ENCODE measurements at places on chromosomes 2 and 18.

DNA sequence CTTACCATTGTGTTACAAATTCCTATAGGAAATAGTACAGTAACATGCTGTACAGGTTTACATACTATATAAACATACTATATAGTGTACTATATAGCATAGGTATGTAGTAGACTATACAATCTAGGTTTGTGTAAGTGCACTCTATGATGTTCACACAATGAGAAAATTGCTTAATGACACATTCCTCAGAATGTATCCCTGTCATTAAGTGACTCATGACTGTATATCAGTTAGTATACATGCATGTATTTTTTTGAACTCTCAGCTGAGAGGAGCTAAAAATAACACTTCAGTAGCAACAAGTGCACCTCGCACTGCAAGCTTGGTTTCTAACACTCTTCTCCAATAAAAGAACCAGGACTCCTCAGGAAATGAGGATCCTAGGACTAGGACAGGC lies 19.5 kb upstream of the ASXL3 start:
- H3K27me3 ChIP-seq: no peaks in the 10 kb centered on the region
- no peaks in the 10 kb centered on the region for H3K4me1 ChIP-seq
- no peak overlapping the region for H3K4me3 ChIP-seq
- no peak for DNase-seq
- H3K36me3 ChIP-seq: no peaks in the 10 kb centered on the region

- no peak for DNase-seq
- no peak overlapping the region for H3K27ac ChIP-seq
- H3K36me3 ChIP-seq: no peaks in the 10 kb centered on the region
- no peak overlapping the region for H3K4me3 ChIP-seq
Observed at GRCh38 chr2:44110444-44110843, 58.2 kb upstream of the PPM1B start.

GRCh38 chr2:144706647-144707046 lies 186.7 kb upstream of the ZEB2 start:
- no peak overlapping the region for H3K4me3 ChIP-seq
- no peaks in the 10 kb centered on the region for H3K4me1 ChIP-seq
- no peaks in the 10 kb centered on the region for H3K36me3 ChIP-seq

DNA sequence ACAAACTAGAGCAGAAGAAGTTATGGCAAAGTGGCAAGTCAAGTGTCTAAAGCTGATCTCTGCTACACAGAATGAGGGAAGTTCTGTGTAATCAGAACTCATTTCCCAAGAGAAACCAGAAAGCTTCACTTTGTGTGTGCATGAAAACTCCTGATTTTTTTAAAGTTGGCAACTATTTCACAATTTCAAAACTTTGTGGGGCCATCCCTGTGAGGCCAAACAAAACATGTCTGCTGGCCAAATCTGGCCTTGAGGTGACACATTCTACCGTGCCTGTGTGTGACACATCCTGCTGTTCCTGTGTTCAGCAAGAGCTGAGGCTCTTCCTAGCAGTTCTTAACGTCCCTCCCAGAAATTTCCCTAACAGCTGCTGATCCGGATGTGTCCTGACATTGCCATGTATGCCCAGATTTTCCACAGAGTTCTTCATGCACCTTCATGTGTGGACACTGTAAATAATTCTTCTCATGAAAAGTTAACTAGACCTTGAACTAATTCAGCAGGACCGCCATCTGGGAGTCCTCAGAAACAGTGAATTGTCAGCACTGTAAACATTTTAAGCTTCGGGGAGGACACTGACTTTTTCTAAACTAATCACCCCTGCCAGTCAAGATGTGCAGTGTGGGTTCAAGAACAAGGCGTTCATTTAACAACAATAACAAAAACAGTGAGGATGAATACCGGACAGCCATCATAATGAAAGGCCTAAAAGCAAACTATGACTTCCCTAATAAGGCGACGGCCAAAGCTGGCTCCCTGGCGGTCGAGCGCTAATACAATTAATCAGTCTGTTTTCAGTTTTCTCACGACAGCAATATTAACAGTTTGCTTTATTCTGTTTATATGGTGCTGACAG lies 99.0 kb downstream of the PLEKHM3 start:
- no peak overlapping the region for H3K27ac ChIP-seq
- no peak for DNase-seq
- no peak overlapping the region for H3K4me3 ChIP-seq
- no peaks in the 10 kb centered on the region for H3K27me3 ChIP-seq
- H3K4me1 ChIP-seq: no peaks in the 10 kb centered on the region

GRCh38 chr2:235002198-235003095 lies 50.6 kb downstream of the SH3BP4 start:
- no peak overlapping the region for H3K27ac ChIP-seq
- no peaks in the 10 kb centered on the region for H3K27me3 ChIP-seq
- H3K4me3 ChIP-seq: no peak overlapping the region
- no peaks in the 10 kb centered on the region for H3K4me1 ChIP-seq
- H3K36me3 ChIP-seq: no peaks in the 10 kb centered on the region

GRCh38 chr2:64731263-64731643 lies 77.5 kb upstream of the SERTAD2 start:
- DNase-seq: no peak
- H3K36me3 ChIP-seq: peaks cover 27% of the 10 kb centered on the region
- peak overlapping the region; percentile 72 for H3K4me3 ChIP-seq
- H3K27ac ChIP-seq: peak overlapping the region; percentile 90
- no peaks in the 10 kb centered on the region for H3K27me3 ChIP-seq
- peaks cover 67% of the 10 kb centered on the region for H3K4me1 ChIP-seq

DNA sequence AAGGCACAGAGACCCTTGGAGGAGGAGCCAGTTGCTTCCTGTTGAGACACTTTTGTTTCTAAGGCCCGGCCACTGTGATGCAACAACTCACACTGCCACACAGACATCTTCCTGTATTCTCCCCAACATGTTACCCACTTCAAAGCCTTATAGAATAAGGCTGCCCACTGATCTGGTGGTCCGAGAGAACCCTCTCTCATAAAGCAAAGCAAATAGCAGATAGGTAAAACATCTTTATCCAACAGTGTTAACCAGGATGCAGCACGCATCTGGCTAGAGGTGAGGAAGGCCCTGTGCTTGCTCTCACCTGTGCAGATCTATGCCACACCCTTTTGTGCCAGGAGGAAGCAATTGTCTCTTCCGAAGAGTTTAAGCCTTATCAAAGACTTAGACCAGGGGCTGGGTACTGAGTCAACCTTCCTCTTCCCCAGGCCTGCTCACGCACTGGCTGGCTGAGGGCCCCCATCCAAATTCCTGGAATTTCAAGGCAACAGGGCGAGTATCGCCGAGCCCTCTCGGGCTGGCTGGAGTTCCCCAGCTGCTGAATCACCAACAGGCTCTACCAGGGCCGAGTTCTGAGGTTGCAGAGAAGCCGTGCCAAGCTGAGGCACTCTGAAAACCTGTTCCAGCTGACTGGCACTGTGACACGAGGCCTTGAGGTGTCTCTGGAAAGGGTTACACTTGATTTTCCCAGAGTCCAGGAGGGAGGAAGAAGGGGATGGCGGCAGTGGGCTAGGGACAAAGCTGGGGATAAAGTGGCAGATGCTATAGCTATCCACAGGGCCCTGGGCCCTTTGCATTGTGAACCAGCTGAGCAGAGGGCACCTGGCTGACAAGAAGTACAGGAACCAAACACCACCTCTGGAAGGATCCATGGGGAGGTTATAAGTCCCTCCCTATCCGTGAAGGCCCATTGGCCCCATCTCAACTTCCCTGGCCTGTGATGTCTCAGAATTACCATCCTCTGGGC lies 29.3 kb downstream of the TGFA start:
- no peaks in the 10 kb centered on the region for H3K36me3 ChIP-seq
- peaks cover 4% of the 10 kb centered on the region for H3K27me3 ChIP-seq
- DNase-seq: peak; percentile 46
- H3K4me1 ChIP-seq: peaks cover 13% of the 10 kb centered on the region

GRCh38 chr2:100237163-100237562 lies 85.1 kb downstream of the LONRF2 start:
- H3K4me1 ChIP-seq: peaks cover 14% of the 10 kb centered on the region
- no peak overlapping the region for H3K4me3 ChIP-seq
- no peak overlapping the region for H3K27ac ChIP-seq
- H3K36me3 ChIP-seq: no peaks in the 10 kb centered on the region
- no peak for DNase-seq

GRCh38 chr2:197813093-197813787 lies 8.8 kb downstream of the PLCL1 start:
- H3K27me3 ChIP-seq: peaks cover 9% of the 10 kb centered on the region
- H3K4me3 ChIP-seq: no peak overlapping the region

GRCh38 chr2:63819256-63819655 lies 22.4 kb upstream of the UGP2 start:
- no peaks in the 10 kb centered on the region for H3K4me1 ChIP-seq
- no peaks in the 10 kb centered on the region for H3K36me3 ChIP-seq
- DNase-seq: no peak
- no peak overlapping the region for H3K27ac ChIP-seq
- H3K4me3 ChIP-seq: no peak overlapping the region

DNA sequence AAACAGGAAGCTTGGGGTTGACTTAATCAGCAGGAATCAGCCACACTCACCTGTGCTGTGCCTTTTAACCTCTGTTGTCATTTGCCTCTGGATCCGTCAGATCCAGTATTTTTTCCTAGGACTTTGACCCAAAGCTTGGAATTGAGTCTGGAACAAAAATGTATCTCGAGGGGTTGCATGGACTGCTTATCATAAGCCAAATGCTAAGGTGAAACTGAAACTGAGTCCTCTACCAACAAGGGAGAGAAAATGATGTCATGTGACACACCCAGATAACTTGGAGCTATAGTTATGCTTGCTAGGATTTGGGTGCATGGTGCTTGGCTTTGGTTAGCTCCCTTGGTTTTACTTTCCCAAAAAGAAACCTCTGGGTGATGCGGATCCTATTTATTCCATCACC lies 2158.6 kb upstream of the PIK3C3 start:
- H3K4me3 ChIP-seq: no peak overlapping the region
- H3K4me1 ChIP-seq: no peaks in the 10 kb centered on the region
- H3K27ac ChIP-seq: no peak overlapping the region
- no peak for DNase-seq
- no peaks in the 10 kb centered on the region for H3K27me3 ChIP-seq

GRCh38 chr18:40437517-40437916 lies 1517.5 kb upstream of the PIK3C3 start:
- no peaks in the 10 kb centered on the region for H3K36me3 ChIP-seq
- no peaks in the 10 kb centered on the region for H3K4me1 ChIP-seq
- no peak overlapping the region for H3K4me3 ChIP-seq
- H3K27ac ChIP-seq: no peak overlapping the region
- H3K27me3 ChIP-seq: no peaks in the 10 kb centered on the region
- no peak for DNase-seq

GRCh38 chr18:51543658-51544155 lies 346.2 kb upstream of the MEX3C start:
- no peaks in the 10 kb centered on the region for H3K4me1 ChIP-seq
- no peak overlapping the region for H3K4me3 ChIP-seq
- H3K27ac ChIP-seq: no peak overlapping the region
- no peaks in the 10 kb centered on the region for H3K36me3 ChIP-seq
- DNase-seq: no peak

DNA sequence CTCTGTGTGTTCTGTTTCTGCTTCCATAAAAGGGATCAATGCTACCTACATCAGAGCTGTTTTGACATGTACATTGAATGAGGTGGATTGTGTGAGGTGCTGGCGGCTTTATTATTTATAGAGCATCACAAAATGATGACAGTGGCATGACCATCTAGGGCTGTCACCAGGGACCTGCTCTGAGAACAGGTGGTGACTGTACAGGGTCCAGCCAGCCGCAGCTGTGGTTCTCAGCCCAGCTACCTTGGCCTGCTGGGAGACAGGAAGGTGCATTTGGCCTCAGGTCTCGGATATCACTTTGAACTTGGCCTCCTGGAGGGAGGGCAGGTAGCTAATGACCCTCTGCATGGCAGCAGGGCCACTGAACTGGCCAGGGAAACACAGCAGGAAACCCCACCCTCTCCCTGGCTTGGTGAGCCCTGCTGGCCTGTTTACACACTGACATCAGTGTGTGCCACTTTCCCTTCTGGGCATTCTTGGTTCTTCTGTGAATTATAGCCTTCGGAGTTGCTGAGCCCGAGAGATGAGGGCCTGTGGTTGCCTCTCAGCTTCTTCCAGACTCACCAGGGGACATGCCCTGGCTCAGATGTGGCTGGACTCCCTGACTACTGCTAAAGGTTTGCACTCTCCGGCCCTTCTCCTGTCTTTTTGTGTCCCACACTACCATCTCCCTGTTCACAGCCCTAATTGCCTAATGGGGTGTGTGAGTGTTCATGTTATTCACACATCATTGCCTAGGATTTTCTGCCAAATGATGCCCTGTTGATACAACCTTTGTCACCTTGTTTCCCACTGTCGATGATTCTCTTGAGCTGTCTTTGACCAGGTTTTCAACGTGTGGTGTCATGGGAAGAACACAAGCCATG lies 109.2 kb upstream of the RAB12 start:
- no peaks in the 10 kb centered on the region for H3K36me3 ChIP-seq
- no peaks in the 10 kb centered on the region for H3K4me1 ChIP-seq
- DNase-seq: no peak
- no peak overlapping the region for H3K4me3 ChIP-seq

GRCh38 chr2:231689124-231689893 lies 19.0 kb upstream of the PTMA start:
- no peak for DNase-seq
- H3K36me3 ChIP-seq: no peaks in the 10 kb centered on the region
- H3K27ac ChIP-seq: no peak overlapping the region
- H3K27me3 ChIP-seq: no peaks in the 10 kb centered on the region
- H3K4me1 ChIP-seq: peaks cover 3% of the 10 kb centered on the region
- H3K4me3 ChIP-seq: no peak overlapping the region

GRCh38 chr2:144642131-144642530 lies 122.2 kb upstream of the ZEB2 start:
- H3K4me1 ChIP-seq: peaks cover 6% of the 10 kb centered on the region
- H3K27me3 ChIP-seq: peaks cover 21% of the 10 kb centered on the region
- H3K36me3 ChIP-seq: no peaks in the 10 kb centered on the region
- H3K27ac ChIP-seq: no peak overlapping the region

DNA sequence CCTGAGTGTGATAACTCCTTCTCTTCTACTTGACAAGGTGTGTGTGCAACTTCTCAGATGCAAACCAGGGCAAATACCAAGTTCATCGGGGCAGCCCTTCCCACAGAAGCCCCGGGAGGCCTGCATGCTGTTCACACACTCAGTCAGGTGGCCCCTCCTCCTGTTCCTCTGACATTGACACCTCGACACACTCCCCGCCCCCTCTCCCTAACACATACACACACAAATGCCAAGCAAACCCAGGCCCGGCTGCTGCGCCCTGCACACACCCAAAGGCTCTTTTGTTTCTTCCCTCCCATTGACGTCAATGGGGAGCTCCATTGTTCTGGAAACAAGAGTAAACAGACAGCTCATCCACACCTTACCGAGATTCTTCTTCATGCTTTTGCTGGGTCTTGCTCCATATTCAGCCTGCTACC lies 1.7 kb upstream of the PER2 start:
- DNase-seq: peak; percentile 47
- no peaks in the 10 kb centered on the region for H3K27me3 ChIP-seq
- peak overlapping the region; percentile 96 for H3K27ac ChIP-seq
- peaks cover 25% of the 10 kb centered on the region for H3K4me1 ChIP-seq
- peak overlapping the region; percentile 84 for H3K4me3 ChIP-seq

- H3K27ac ChIP-seq: no peak overlapping the region
- H3K4me1 ChIP-seq: peaks cover 10% of the 10 kb centered on the region
- peaks cover 6% of the 10 kb centered on the region for H3K27me3 ChIP-seq
- no peak for DNase-seq
- H3K4me3 ChIP-seq: no peak overlapping the region
Observed at GRCh38 chr2:151302404-151302803, 12.9 kb upstream of the NMI start.

All from activated CD8-positive, alpha-beta memory T cell treated with anti-CD3 and anti-CD28 coated beads, Interleukin-2, amount 10 ng/mL, durations not matched to agents 7 days and 5 days (primary cell).